ENCODE measurements at places on chromosomes 5 and 9.
A peak's percentile ranks its signal among the peaks of the same experiment; 100 is the strongest.

- DNase-seq, result no peak
These were observed 73.3 kb downstream of the ABCA1 start for GRCh38 chr9:104854613-104855012.

GRCh38 chr5:169814522-169814921 is 165.8 kb downstream of the INSYN2B start:
- no peak for DNase-seq

- DNase-seq, result no peak
These were observed 28.7 kb upstream of the MEGF9 start for GRCh38 chr9:120742951-120743416.

DNA sequence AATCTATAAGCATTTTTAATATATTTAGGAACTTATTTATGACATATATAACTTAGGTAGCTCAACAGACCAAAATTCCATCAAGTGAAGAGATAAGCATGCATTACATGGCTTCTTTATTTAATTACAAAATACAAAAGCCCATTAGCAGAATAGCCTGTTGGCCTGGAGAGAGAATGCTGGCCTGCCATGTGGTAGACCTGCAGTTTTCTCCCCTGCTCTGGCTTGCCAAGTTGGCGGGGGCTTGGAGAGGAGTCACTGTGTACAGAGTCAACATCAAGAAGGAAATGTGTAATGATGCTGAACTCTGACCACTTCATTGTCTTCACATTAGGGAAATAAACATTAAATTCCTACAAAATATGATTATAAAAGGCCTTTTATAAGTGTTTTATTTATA is 69.8 kb upstream of the CNTLN start:
- no peak for DNase-seq

- DNase-seq, result no peak
These were observed 284.7 kb downstream of the NR2F1-AS1 start for GRCh38 chr5:93296338-93296737.

DNA sequence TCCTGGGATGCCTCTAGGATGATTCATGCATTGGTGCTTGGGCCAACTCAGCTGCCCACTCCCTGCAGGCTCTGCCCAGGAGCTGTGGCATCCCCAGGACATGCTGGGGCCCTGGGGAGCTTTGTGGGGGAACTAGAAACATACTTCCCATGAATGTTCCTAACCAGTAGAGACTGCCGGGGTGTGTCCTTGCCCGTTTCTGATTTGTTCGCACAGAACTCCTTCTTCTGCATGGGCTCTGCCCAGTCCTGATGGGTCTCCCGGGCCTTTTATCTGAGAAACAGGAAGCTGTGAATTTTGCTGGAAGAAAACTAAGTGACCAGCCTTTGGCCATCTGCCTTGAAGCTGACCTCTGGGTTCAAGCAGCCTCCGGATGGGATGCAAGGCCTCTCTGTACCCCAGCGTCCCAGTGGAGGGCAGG is 71.6 kb upstream of the RNU6ATAC start:
- DNase-seq, result no peak

- DNase-seq, result no peak
These were observed 6.9 kb upstream of the GMCL2 start for GRCh38 chr5:178194026-178194425.

GRCh38 chr9:134993996-134994720 is 76.4 kb upstream of the FCN1 start:
- no peak for DNase-seq

- DNase-seq, result no peak
These were observed 139.3 kb upstream of the IER5L start for GRCh38 chr9:129317179-129318011.

- no peak for DNase-seq
These were observed 20.7 kb upstream of the RLN1 start for GRCh38 chr9:5360341-5360740.

DNA sequence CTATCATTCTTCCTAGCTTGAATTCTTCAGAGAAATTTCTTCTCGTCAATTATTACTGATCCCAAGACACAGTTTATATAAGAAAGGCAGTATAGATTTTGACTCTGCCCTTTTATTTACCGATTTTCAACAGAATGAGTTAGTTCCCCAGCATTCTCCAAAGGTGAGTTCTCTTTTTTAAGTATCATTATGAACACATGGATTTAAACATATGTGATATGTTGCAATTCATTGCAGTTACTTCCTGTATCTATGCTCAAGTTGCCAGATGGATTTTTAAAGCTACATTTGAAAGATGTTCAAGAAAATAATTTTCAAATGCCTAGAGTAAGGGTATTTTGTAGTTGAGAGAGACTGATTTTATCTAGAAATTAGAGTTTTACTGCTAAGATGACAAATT is 8.4 kb downstream of the WDR41 start:
- DNase-seq, result no peak

- DNase-seq, result no peak
These were observed 68.0 kb downstream of the HINT1 start for GRCh38 chr5:131096774-131097710.

DNA sequence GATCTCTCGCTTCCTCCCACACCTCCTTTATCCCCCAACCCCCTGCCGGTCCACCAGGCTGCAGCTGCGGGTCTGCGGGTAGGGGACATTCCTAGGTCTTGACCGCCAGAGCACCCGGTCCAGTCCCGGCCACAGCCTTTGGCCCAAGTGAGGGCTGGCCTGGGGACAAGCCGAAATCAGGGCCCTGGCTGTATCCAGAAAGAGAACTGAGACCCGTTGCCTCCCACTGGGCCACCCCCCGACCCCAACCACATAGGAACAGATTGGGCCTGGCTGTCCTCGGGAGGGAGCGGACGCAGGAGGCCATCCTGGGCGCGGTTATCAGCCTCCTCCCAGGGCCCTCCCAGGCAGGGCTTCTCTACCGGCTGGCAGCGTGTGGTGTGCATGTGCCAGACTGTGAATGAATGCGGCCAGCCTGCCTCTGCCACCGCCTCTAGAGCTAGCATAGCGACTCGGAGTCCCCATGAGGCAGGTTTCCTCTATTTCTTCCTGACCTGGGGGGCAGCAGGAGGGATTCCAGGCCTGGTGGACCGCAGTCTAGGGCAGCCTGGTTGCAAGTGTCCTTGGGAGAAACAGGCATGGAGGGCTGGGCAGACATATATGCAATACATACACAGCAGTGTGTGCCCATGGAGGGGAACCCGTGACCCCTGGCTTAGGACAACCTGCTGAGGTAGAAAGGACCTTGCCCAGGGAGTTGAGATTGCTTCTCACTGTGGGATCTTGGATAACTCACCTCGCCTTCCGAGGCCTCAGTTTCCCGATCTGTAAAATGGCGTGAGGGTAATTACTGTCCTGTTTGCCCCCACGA is 1.2 kb downstream of the N4BP3 start:
- DNase-seq, result peak; percentile 33

DNA sequence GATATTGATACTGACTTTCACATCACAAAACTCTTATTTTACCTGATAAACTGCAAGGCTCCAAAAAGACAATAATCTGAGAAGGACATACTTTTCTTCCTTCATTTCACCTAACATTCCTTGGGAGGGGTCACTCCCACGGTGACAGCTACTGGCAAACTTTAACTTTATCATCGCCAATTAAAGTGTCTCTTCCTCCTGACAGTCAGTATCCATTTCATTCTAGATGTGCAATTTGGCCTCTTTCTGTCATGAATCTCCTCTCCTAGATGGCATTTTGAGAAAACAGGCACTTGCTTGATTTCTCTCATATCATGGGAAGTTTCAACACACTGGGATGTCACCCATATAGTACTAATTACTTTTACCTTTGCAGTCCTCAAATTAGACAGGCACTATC is 413.5 kb upstream of the CCNG1 start:
- no peak for DNase-seq

DNA sequence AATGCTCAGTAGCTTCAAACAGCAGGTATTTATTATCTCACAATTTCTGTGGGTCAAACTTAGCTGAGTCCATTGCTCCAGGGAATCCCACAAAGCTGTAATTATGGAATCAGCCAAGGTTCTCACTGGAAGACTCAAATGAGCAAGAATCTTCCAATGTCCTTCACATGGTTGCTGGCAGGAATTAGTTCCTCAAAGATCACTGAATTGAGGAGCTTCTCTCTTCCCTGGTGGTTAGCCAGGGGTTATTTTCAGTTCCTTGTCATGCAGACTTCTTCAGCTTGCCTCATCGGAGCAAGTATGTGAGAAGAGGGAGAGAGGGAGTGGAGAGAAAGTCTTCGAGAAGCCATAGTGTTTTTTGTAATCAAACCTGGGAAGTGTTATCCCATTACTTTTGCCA is 2331.9 kb downstream of the MAT2B start:
- DNase-seq, result no peak

- no peak for DNase-seq
These were observed 76.6 kb upstream of the ZNF169 start for GRCh38 chr9:94182532-94182931.

GRCh38 chr9:116558035-116558434 is 129.1 kb upstream of the TRIM32 start:
- no peak for DNase-seq

- no peak for DNase-seq
These were observed 55.4 kb downstream of the BNC2 start for GRCh38 chr9:16815079-16815478.

- DNase-seq, result no peak
These were observed 275.8 kb upstream of the ADRA1B start for GRCh38 chr5:159640446-159640845.

DNA sequence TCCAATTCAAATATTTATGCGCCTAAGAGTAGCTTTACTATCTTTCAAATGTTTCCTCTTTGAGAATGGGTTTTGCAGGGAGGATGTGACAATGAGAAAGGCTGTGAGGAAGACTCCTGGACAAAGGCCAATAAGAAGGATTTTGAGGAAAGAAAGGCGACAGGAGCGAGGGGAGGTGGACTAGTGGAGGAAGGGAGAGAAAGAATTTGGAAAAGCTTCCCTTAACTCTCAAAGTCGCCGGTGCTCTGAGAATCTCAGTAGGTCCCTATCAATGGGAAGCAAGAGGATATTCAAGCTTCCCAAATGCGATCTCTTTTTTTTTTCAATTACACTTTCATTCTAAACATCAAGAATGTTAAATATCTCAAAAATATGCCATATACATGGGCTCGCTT is 2.8 kb upstream of the CDC20B start:
- DNase-seq, result no peak

- DNase-seq, result no peak
These were observed 45.4 kb downstream of the HMCN2 start for GRCh38 chr9:130311003-130311402.

DNA sequence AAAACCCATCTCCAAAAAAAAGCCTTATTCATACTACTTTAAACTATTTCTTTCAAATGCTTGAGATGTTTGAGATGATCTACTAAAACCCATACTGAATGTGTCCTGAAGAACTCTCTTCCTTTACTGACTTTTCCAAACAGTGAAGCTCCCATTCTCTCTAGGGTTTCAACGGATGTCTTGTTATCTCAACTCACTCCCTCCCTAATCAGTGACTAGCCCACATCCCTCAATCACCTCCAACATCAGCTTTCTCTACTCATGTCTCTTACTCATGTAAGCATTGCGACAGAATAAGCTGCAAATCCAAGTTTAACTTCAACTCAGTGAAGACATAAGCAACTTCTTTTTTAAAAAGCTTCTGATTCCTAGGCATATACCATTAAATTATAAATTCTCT is 42.1 kb downstream of the WDR41 start:
- no peak for DNase-seq

DNA sequence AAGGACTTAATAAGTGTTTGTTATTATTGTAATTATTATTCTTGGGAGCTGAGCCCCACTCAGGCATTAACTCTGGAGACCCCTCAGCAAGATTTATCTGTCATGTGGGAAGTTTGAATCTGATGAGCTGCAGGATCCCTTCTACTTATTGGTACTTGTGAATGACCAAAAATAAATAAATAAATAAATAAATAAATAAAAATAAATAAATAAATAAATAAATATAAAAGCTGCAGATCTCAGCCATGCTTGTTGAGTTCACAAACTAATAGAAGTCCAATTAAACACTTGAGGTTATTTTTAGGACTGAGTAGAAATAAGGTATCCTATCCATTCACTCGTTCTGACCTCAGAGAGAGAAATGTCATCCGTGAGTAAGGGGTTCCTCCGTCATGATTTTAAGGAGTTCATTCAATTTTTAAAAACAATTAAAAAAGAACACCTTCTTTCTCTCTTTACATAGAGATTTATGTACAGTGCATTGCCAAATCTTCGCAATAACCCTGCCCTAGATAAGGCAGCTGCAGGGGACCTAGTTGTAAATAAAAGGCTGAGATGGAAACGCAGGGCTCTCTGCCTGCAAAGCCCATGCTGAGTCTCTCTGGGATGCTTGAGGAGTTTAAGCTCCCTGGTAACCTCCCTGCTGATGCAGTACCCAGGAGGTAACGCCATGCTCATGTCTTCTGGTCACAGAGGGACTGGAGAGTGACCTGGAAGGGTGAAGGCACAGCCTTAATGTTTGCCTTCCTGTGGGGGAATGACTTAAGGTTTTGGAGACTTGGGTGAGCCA is 1.2 kb downstream of the EFCAB9 start:
- DNase-seq, result no peak

- no peak for DNase-seq
These were observed 53.5 kb upstream of the IL7R start for GRCh38 chr5:35803191-35803651.

- DNase-seq, result no peak
These were observed 602.6 kb upstream of the DMAC1 start for GRCh38 chr9:8401961-8402705.

DNA sequence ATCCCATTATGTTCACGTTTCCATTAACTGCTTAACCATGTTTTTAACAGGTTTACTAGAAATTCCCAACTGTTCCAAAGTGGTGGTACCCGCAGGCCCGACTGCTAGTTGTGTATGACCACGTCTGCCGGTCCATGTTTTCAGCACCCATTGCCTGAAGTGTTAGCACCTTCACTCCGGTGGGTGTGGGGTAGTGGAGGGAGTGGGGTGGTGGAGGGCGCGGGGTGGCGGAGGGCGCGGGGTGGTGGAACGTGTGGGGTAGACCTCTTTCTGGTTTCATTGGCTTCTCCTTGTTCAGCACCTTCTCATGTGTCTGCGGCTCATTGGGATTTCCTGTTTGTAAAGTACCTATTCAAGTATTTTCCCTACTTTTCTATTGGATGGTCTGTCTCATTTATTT is 37.7 kb downstream of the TPPP start:
- no peak for DNase-seq

- DNase-seq, result no peak
These were observed 23.3 kb downstream of the DMRT2 start for GRCh38 chr9:1073497-1073896.

GRCh38 chr5:132294728-132295504 is 722 bp downstream of the SLC22A4 start:
- peak; percentile 41 for DNase-seq

- no peak for DNase-seq
These were observed 9.3 kb upstream of the NRARP start for GRCh38 chr9:137311171-137311985.

GRCh38 chr5:72454996-72455395 is 52.2 kb downstream of the ZNF366 start:
- DNase-seq, result no peak

Data from stimulated activated CD8-positive, alpha-beta memory T cell treated with anti-CD3 and anti-CD28 coated beads, Interleukin-7, amount 100 ng/mL, for 1 hour (primary cell).